ENCODE measurements at places on chromosomes 2 and 18.

DNA sequence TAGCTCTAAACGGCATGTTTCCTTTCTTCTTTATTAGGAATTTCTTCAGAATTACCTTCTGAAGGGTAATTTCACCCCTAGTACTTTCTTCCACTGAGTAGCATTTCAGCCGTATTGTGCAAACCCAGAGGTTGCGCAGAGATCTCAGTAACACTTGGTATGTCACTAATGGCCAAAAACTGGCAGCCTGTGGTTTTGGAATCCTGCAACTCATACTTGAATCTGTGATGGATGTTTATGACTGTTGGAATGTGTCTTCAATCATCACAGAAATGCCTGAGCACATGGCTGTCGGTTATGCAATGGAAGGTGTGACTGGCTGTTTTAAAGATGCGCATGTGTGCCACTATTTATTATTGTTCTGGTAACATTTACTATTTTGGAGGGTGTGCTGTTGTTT, 100.0 kb downstream of the COLEC12 start:
- DNase-seq = no peak

DNA sequence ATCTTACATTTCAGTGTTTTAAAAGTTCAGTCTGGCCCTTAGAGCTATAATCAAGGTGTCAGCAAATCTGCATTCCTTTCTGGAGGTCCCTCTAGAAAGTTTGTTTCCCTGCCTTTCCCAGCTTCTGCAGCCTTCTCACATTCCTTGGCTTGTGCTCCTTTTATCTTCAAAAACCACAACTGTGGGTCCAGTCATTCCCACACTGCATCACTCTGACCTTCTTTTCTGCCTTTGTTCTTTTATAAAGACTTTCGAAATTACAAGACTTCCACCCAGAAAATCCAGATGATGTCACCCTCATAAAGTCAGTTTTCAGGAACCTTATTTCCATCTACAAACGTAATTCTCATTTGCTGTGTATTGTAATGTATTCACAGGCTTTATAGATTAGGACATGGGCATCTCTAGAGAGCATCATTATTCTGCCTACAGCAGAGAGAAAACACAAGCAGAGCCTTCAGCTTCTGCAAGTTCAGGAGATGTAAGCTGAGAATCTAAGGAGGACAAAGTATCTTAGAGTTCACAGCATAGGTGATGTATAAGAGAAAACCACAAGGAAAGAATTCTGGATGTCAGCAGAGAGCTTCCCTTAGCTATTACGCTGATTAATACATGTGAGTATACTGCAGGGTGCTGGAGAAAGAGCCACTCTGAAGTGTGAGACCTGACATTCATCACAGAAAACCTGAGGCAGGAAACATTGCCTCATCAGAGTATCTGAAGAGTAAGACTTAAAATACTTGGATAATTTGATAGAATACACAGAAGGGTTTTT, 1100.2 kb downstream of the CBLN2 start:
- no peak for DNase-seq

GRCh38 chr18:58572181-58572580, 56.7 kb downstream of the ALPK2 start:
- no peak for DNase-seq

- no peak for DNase-seq
These were observed 339.0 kb downstream of the SATB2 start for GRCh38 chr2:199118673-199119112.

- no peak for DNase-seq
These were observed 681 bp upstream of the ROCK2 start for GRCh38 chr2:11344956-11345677.

- DNase-seq = no peak
These were observed 138.6 kb downstream of the NFATC1 start for GRCh38 chr18:79534356-79534755.

- no peak for DNase-seq
These were observed 498.4 kb downstream of the XIRP2 start for GRCh38 chr2:167386694-167387093.

DNA sequence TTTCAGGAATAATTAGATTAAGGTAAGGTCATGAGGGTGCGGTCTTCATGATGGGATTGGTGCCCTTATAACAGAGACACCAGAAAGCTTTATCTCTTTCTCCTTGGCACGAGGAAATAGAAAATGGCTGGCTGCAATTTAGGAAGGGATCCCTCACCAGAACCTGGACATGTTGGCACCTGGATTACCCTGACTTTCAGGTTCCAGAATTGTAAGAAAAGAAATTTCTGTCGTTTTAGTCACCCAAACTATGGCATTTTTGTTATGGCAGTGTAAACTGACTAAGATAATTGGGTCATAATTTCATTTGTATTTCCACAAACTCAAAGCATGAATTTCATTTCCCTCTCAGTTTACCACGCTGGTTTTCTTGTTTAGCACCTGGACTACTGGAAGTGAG, 473.6 kb downstream of the PTH2R start:
- no peak for DNase-seq

- DNase-seq = no peak
These were observed 127.1 kb downstream of the LPIN1 start for GRCh38 chr2:11873356-11874154.

GRCh38 chr2:10427618-10427949, 20.5 kb downstream of the ODC1 start:
- no peak for DNase-seq

DNA sequence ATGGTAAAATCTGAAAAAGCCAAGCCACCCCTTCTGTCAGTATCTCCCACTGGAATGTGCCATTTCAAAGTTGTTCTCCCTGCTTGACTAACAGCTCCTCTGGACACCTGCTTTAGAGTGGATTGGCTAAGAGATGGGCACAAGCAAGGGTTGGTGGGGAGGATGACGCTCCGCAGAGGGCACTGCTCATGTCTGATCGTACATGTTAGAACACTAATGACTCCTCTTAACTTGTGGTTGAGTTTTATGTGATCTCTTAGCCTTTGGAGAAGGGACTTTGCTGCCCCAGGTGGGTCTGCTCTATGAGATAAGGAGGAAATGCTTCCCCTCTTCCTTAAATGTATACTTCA, 8.2 kb upstream of the KIAA2012 start:
- DNase-seq = no peak

GRCh38 chr18:10518595-10519255, 7.1 kb upstream of the NAPG start:
- DNase-seq = no peak

- no peak for DNase-seq
These were observed 132.2 kb upstream of the CXCR4 start for GRCh38 chr2:136250131-136250530.

All from NCI-H1930 (cell line).